Activated CD4-positive, alpha-beta memory T cell treated with anti-CD3 and anti-CD28 coated beads for 36 hours (primary cell): ENCODE measurements at places on chromosomes 2 and 18.
A peak's percentile ranks its signal among the peaks of the same experiment; 100 is the strongest.

DNA sequence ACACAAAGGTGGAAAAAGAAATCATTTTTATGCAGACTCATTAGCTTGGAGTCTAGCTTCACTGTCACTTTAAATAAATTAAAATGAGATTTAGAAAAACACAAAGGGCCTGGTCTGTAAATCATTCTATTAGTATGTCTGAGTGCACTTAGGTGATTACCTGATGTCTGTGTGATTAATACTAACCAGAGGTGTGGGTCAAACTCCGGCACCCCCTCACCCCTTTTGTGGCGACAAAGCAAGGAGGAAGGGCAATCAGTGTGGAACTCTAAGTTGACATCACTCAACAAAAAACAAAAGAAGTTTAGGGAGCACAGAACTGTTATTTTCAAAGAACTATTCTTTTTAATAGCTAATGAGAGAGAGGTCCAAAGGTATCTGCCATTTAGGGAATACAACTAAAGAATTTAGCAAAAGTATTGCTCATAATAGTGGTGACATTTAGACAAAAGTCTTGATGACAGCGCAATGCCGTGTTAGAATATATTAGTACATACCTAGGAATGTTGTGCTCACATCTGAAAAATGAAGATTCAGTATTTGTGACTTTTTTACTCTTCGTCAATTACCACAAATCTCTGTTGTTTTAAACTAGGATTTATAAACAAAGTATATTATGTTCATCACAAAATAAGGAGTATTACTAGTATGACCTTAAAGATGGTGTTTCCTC, 66.3 kb downstream of the ZEB2 start:
- DNase-seq: no peak

GRCh38 chr18:56210520-56210919, 427.9 kb downstream of the TXNL1 start:
- no peak for DNase-seq

GRCh38 chr2:192579965-192580700, 385.4 kb upstream of the TMEFF2 start:
- no peak for DNase-seq

DNA sequence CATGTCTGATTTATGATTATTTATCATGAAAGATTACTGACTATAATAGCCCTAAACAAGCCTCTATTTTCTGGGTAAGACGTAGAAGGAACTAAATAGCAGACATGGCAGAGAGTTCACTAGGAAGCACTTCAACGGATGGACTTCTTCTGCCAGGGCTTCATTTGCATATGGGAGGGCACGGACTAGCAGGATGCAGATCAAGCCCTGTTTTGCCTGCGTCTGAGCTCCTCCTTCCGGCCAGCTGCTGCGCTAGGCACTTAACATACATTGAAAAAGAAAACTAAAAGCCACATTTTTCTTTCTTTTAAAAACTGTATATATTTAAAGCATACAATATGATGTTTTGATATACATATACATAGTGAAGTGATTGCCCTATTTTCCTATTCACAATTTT, 340.0 kb upstream of the MEX3C start:
- DNase-seq: peak; percentile 22

GRCh38 chr2:51620796-51621195, 588.9 kb upstream of the NRXN1 start:
- no peak for DNase-seq

DNA sequence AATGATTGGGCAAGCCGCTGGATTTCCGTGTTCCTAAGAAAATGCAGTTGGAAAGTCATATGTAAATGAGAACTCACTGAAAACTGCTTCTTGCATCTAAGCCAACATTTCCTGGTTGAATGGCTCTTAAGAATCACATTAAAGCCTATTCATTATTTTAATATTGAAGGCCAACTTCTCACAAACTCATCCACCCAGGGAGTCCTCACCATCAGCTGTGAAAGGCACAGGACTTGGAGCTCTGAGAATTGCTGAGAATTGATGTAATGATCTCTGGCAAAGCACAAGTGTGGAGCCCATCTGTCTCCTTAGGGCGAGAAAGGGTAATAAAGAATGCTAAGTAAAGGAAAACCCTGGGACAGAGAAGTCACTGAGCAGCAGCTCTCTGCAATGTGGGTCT, 55.9 kb upstream of the APCDD1 start:
- DNase-seq: no peak

GRCh38 chr18:48902023-48902855, 48.5 kb downstream of the SMAD7 start:
- no peak for DNase-seq

DNA sequence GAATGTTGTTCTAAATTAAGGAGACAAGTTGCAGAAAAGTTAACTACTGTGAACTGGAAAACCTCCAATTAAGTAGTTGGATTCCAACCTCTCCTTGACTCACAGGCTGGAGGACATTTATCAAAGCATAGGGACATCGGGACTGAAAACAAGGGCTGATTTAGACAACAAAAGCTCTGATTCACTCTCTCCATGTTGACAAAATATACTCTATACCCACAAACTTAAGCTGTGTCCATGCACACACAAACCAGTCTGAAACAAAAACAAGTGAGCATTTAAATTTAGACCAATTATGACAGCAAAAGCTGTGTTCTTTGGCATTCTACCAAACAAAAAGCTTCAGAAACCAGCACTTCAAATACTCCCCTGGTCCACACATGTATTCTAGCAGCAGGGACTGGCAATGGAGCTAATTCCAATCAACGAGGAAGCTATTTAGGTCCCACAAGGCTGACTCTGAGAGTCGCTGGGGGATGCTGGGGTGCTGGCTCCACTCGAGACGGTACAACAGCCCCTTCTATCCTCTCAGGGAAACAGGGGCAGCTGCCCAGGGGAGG, 71.4 kb downstream of the NXPH2 start:
- no peak for DNase-seq

DNA sequence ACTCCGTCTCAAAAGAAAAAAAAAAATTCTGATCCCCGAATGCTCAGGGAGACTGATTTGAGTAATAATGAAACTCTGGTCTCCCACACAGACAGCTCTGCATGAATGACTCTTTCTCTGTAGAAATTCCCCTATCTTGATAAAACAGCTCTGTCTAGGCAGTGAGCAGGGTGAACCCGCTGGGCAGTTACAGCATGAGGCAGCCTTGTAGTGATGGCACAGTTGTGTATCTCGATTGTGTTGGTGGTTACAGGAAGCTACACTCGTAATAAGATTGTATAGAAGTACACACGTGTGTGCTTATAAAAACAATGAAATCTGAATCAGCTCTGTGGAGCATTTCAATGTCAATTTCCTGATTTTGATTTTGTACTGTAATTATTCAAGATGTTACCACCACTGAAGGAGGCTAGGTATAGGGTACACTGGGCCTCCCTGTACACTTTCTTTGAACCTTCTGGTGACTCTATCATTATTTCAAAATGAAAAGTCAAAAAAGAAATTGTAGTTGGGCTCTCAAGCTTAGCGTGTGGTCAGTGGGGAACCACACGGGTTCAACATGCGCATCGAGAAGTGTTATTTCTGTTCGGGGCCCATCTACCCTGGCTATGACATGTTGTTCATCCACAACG, 34.9 kb upstream of the ATP8B1 start:
- peak; percentile 73 for DNase-seq
